ENCODE measurements at places on chromosomes 7 and 10.

- no peak for DNase-seq
These were observed 386.9 kb downstream of the GALNT17 start for GRCh38 chr7:71518880-71519279.

- DNase-seq: no peak
These were observed 166.8 kb downstream of the IQUB start for GRCh38 chr7:123367484-123368122.

GRCh38 chr10:58143944-58144343 lies 123.8 kb downstream of the IPMK start:
- no peak for DNase-seq

DNA sequence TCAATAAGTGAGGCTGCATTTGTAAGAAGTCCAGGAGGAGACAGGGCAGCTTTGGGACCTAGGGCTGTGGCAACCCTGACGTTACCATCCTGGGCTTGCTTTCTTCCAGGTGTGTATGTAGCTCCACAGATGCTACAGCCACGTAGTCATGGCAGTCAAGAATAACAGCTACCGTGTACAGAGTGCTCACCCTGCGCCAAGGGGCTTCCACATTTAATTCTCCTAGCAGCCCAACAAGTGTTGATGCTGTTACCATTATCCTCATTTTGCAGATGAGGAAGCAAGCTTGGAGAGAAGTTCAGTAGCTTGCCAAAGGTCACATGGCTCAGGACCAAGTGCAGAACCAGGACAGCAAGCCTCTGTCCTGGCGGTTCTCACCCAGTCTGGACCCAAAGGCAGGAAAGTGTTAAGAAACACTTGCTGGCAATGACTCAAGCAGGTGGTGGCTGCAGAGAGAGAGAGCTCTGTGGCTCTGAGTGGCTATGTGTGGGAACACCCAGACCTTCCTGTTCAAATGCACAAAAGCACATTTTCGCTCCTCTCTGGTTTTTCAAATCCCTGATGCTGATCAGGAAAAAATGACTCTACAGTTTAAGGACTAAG lies 89.8 kb downstream of the CREM start:
- no peak for DNase-seq

- no peak for DNase-seq
These were observed 44.1 kb downstream of the MYOF start for GRCh38 chr10:93437946-93438612.

- DNase-seq: no peak
These were observed 912.6 kb downstream of the GATA3 start for GRCh38 chr10:8967061-8967460.

GRCh38 chr10:102113261-102113955 lies 6.8 kb downstream of the LDB1 start:
- no peak for DNase-seq

- DNase-seq: no peak
These were observed 534.3 kb downstream of the PARD3 start for GRCh38 chr10:34280599-34281374.

DNA sequence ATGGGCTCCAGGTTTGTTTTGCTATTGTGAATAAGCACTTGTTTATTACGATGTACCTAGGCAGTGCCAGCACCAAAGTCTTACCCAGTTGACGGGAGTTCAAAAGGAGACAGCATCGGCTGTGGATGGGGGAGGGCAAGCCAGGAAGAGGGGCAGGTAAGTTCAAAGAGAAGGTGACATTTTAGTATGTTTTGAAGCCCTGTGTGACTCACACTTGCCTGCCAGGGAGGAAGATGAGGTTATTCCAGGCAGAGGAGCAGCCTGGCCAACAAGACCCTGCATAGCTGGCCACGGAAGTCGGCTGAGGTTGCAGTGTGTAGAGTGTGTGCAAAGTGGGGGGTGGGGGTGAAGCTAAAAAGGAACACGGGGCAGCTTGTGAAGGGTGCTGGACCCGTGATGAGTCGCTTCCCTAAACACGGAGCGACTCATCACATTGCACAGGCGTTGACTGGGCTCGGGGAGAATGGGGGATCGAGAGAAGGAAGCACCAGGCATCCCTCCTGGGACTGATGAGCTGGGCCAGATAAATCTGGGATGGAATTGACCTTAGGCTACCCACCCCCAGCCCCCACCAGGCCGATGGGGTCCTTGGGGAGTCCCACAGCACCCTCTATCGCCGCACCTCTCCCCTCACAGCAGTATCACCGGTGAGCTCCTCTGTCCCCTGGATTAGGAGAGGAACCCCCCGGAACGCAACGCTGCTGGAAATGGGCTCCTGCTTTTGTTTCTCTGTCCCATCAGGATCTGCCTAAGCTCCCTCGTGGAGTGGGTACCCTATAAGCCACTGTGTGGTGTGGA lies 97.9 kb upstream of the IKZF1 start:
- DNase-seq: peak; percentile 61

GRCh38 chr10:85124603-85125051 lies 796.2 kb downstream of the CCSER2 start:
- no peak for DNase-seq

GRCh38 chr7:50335795-50336754 lies 31.6 kb downstream of the IKZF1 start:
- DNase-seq: peak; percentile 84

GRCh38 chr10:111370101-111370500 lies 293.3 kb downstream of the ADRA2A start:
- no peak for DNase-seq

DNA sequence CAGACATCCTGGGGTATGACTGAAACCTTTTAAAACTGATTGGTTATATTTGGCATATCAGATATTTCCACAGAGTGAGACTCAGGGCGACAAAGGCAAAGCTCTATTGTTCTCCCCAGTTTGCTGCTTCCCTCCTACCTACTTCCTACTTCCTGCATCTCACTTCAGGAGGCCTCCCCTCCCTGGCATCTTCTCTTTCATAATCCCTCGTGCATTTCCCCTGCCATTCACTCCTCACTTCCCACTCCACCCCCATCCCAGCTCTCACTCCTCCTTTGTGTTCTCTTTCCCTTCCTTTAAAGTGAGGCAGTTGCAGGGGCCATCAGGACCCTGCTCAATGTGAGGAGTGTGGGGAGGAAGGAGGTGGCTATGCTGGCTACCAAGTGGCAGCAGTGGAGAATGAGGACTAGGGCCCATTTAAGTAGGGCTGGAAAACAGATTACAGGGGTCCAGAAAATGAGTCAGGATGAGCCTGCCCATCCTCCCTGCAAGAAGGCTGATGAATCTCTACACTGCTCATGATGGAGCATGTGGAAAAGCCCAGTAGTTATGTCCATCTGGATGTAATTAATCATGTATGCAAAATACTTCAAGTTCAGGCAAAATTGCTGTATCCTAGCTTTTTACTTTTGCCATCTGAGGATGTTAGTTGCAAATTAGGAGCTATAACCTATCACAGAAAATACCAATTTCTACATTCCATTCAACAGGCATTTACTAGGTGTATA lies 311.8 kb upstream of the IMMP2L start:
- no peak for DNase-seq

DNA sequence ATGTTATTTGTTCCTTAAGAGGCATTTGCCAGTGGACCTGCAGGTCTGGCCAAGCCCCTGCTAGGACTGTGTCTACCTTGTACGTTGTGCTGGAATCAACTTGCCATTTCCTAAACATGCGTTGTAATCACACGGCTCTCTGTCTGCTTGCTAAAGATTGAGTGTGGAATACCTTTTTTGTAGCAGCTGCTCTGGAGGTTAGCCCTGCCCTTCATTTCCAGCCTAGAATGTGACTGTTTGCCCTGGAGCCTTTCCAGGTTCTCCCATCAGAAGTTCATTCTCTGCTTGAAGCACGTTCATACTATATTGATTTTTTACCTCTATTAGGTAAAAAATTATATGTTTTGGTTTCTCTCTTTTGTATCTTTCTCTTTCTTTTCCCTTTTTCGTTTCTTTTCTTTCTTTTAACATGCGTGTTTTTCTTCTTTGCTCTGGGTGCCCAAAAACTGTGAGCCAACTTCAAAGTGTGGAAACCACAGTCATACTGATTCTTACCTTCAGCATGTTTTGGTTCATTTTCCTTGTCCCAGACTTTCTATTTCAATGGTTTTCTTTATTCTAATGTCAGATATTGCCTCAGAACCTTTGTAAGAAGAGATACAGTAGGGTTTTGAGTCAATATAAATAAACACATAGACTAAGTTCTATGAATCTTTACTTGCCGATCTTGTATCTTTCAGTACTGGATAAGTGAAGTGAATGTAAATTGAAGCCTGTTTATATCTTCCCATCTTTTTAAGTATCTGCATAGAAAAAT lies 111.9 kb upstream of the RPA3 start:
- DNase-seq: no peak

DNA sequence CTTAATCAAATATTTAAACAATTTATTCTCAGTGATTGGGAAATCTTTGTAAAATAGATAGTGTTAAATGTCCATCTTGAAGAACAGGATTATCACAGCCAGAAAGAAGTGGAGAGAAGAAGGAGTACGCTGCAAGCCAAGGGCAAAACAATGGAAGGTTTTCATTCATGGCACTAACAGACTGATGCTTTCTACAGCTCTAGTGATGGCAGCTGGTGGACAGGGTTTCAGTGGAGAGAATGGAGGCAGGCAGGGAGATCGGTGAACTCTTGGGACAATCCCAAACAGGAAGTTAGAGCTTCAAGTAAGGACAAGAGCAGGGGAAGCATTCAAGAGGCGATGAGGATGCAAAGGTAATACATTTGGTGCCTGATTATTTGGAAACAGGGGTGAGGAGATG lies 207.0 kb downstream of the JAZF1 start:
- DNase-seq: no peak

- DNase-seq: no peak
These were observed 64.1 kb upstream of the RNF32 start for GRCh38 chr7:156576216-156577058.

DNA sequence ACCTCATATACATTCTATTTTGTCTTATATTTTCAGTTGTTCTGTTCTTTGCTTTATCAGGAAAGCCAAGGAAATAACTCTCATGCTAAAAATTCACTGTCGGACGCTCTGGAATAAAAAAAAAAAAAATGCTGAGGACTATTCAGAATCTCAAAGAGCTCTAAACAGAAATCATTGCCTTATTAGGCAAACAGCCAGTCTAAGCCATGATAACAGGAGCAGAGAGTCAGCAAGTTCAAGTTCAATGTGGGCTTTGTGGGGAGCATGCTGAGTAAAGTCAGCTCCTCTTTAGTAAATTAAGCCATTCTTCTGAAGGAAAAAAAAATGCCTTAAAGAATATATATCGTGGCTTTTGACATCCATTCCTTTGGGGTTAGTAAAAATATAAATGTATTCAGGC lies 13.6 kb upstream of the FAM13C start:
- no peak for DNase-seq

GRCh38 chr10:62384057-62384446 lies 9.9 kb downstream of the ZNF365 start:
- DNase-seq: peak; percentile 35

DNA sequence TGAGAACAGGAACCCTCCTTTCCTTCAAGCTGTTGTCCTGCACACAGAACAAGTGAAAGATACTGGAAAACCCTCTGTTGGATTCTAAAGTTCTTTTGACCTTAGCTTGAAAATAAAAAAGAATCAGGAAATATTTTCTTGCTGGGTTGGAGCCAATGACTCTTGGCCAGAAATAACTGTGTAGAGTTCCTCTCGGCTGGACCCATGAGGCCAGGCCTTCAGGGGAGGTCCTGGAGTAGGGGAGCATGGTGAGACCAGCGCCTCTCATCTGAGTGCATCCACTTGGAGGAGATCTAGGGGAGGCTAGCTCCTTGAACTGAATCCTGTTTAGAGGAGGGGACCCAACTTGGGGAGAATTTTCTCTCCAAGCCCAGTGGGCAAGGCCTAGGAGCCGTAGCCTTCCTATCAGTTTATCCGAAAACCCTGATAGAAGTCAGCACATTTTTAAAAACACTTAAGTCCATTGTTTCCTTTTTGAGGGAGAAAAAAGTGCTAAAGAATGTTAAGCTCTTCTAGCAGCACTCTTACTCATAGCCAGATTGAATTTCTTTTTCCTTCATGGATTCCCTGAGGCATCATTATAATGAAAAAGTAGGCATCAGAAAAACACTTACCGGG lies 635.7 kb upstream of the ANKRD30A start:
- DNase-seq: no peak

DNA sequence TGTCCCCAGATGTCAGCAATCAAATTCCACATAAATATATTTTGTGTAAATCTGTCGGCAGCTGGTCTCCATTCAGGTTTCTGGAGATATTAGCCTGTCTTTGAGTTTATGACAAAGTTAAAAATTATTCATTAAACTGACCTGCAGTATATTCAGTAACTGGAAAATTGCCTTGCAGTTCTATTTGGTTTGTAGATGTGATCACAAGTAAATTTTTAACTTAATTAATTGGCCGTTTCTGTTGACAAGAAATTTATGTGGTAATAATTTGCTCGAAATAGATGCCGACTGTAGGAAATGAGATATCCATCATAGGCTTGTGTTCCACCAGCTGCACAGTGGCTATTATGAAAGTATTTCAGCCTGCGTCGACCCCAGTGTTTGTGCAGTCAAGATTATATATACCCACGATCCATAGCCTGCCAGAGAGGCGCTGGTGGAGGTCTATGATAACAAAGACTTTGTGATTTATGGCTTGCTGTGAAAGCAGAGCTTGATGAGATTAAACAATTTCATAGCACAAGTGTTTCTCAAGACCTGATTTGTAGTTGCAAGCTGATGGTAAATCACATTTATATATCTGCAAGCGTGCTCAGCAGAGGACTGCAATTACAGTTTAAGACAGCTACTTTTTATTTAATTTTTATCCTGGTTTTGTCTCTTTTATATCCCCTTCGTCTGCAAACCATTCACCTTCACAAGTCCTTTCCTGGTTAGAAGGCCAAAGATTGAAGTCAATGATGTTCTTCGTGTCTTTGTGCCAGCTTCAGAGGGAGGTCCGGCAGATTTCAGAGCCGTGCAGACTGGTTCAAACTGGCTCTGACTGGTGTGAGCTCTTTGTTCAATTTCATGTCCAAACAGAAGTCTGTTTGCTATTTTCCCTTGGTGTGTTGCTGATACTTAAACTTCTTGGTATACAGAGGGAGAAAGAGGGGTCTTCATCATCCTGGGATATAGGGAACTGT lies 850.9 kb downstream of the LRMDA start:
- DNase-seq: no peak

DNA sequence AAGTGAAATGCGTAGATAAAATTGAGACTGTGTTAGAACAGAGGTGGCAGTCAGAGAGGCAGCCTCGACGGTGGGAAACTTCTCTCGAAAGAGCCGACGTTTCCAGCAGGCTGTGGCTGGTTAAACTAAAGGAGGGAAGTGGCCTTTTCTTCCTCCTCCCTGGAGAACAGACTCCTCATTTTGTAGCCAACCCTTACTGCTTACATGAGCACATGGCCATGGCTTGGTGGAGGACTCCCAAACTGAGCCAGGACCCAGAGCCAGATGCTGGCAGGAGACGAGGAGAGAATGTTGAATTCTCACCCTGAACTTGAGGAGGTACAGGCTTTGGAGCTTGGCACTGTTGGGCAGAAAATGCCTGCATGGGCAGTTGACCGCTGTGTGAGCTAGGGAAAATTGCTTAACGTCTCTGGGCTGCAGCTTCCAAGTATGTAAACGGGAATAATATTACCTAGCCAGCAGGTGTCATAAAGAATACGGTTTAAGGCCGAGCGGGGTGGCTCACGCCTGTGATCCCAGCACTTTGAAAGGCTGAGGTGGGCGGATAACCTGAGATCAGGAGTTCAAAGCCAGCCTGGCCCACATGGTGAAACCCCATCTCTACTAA lies 24.5 kb downstream of the MMD2 start:
- DNase-seq: no peak
